Fibroblast of the aortic adventitia (primary cell): ENCODE measurements at places on chromosomes 12 and 14.

DNA sequence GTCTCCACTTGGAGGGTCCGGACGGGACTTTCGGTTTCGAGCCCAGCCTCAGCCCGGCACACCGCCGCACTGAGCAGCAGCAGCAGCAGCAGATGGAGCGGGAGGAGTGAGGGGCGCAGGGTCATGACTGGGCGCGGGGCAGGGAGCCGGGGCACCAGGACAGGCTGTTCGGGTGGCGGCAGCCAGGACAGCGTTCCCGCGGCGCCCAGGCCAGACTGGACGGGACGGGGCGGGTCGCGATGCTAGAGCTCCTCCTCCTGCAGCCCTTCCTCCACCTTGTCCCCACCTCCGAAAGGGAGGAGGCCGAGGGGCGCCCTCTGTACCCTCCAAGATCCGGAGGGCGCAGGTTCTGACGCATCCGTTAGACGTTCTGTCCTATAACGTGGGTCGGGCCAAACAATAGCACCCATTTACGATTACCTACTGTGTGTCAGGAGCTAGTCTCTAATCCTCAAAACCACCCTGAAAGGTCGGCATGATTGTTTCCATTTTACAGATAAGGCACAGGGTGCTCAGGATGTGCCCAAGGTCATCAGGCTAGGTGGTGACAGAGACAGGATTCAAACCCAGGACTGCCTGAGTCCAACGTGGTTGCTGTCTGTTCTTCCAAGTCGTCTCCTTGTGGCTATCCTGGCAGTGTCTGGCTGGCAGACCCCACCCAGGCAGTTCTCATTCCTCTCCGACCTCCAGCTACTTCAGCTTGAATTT, at the start of gene FKBP11:
Gene FKBP11 (minus strand): TSS at position 189 of the 708 bp plus-strand sequence. CDS start 64 bp downstream, at position 125.
- DNase-seq: peak; percentile 40

GRCh38 chr12:19933924-19934323, 434.4 kb upstream of the PDE3A start:
- DNase-seq: no peak

DNA sequence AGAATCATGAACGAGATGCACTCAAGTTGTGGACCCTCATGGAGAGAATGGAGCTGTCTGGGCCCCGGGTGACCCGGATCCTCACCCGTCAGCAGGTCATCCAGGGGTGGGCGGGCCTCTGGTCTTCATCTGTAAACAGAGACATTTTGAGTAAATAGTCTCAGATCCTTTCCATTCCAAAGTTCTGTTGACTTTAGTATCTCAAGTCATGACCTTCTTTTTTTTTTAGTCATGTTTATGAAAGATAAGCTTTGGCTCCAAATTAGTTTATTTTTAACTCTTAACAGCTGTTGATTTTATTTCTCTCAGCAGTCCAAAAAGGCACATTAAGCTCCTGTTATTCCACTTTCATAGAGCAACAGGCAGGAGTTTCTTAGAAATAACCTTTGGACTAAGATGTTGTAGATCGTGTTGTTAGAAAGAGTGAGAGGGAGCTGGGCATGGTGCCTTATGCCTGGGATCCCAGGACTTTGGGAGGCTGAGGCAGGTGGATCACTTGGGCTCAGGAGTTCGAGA, 48.9 kb upstream of the AMN start:
- no peak for DNase-seq

DNA sequence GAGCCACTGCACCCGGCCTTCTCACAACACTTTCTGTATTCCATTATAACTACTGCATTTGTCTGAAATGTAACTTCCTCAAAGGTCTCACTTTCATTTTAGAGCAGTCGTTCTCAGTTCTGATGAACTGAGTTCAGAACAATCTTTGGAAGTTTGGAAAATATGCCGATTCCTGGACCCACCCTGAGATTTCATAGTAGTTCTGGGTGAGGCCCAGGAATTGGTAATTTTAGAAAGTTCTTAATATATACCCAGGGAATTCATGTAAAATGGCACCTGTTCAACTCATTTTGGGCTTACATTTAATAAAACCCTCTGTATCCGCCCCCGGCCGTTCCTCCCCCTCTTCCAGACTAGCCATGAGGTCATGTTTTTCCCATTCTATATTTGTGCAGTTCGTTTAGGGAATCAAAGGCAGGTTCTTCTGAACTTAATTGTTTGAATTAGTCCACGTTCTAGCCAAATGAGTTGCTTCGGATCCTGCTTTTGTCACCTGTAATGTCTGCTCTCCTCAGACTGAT, 5.9 kb downstream of the GSG1 start:
- peak; percentile 76 for DNase-seq
